ENCODE measurements at places on chromosomes 4 and X. TPM values are rescaled to one million over a fixed set of nuclear protein-coding genes. Genes with fewer than 3 reads are reported as not detected.

MTMR1 gene
- 19.4 TPM for total RNA-seq

TMSB15B gene
- total RNA-seq, result 25.2 TPM

MAGEA10 gene
- total RNA-seq, result not detected

C4orf36 gene
- total RNA-seq, result 8.6 TPM

CDS1 gene
- 0.56 TPM for total RNA-seq

STOX2 gene
- 14.1 TPM for total RNA-seq

JADE3 gene
- 3.3 TPM for total RNA-seq

NEIL3 gene
- 8.4 TPM for total RNA-seq

GPAT3 gene
- total RNA-seq, result 2.6 TPM

USP17L19 gene
- not detected for total RNA-seq

DCAF4L1 gene
- total RNA-seq, result 0.13 TPM

SLC7A11 gene
- total RNA-seq, result 6.1 TPM

HEPH gene
- total RNA-seq, result 8.5 TPM

KCNIP4 gene
- under 0.01 TPM for total RNA-seq

ADGRG2 gene
- total RNA-seq, result under 0.01 TPM

ARR3 gene
- total RNA-seq, result not detected

TEX11 gene
- total RNA-seq, result not detected

SLC9A7 gene
- 21.7 TPM for total RNA-seq

MTTP gene
- total RNA-seq, result 0.08 TPM

GPR173 gene
- 9.8 TPM for total RNA-seq

GC gene
- total RNA-seq, result not detected

CXCL5 gene
- total RNA-seq, result 10.9 TPM

BEX5 gene
- total RNA-seq, result not detected

GABRA4 gene
- total RNA-seq, result not detected

ASB11 gene
- not detected for total RNA-seq

NDP gene
- 0.52 TPM for total RNA-seq

CT45A3 gene
- not detected for total RNA-seq

RPS6KA3 gene
- 20.0 TPM for total RNA-seq

CTAG1B gene
- not detected for total RNA-seq

INTS6L gene
- total RNA-seq, result 3.2 TPM

CTPS2 gene
- total RNA-seq, result 6.0 TPM

PPID gene
- 23.8 TPM for total RNA-seq

RENBP gene
- 0.52 TPM for total RNA-seq

HTR2C gene
- total RNA-seq, result not detected

CT45A5 gene
- total RNA-seq, result not detected

FAM53A gene
- 1.6 TPM for total RNA-seq

GRIA2 gene
- not detected for total RNA-seq

TCEAL6 gene
- total RNA-seq, result not detected

CXCL3 gene
- 66.3 TPM for total RNA-seq

ASB5 gene
- total RNA-seq, result not detected

MAGEA9B gene
- total RNA-seq, result not detected

WDR1 gene
- 94.7 TPM for total RNA-seq

L1CAM gene
- 0.56 TPM for total RNA-seq
